Esophagus muscularis mucosa (tissue), 4 donors: ENCODE measurements at places on chromosomes 12 and 14.

DNA sequence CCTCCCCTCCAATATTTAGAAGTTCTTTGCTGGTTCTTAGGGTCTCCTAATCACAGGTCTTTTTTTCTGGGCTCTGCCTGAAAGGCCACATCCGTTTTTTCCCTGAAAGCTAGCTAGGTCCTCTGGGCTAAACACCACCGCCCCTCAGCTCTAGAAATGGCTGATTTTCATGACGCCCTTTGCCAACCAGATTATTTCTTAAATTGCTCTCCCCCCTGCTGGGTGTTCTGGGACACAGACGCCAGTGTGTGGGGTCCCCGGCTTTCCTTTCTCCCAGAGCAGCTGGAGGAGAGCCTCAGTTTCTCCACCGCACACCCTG is 45.3 kb upstream of the ATP23 start:
- no peak for DNase-seq

DNA sequence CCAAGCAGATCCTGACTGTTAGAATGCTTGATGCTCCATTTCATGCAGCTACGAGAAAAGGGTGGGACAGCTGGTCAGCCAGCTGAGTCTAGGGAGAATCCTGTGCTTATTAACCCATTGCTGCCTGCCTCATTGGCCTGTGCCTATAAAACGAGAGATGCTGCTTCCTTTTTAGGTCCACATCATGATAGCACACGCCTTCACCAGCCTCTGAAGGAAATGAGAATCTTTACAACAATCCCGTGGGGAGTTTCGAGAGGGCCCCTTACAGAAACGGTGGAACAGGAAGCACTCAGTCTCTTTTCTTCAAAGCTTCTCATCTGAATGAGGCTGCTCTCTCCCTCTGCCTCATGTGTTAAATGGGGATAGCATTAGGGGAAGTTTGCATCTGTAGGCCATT is 147.3 kb upstream of the RFLNA start:
- DNase-seq: no peak

- no peak for DNase-seq
Measured at GRCh38 chr12:26119391-26119989, 5.3 kb downstream of the BHLHE41 start.

DNA sequence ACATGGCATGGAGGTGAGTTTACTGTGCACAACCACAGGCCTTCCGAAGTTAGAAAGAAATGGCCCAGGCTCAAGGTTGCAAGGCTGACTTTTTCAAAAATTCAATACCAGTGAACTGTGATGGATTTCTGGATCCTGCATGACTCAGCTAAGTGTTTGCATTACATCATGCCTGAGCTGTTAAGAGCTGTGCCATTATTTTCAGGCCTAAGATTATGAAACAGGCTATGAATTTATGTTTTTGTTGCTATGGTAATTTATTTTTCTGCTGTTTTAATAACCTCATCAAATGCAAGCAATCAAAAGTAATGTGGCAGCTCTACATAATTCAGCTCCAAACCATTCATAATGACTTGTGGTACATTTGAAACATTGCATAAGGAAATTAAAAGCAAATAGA is 457.7 kb upstream of the TMEM132C start:
- DNase-seq: no peak

DNA sequence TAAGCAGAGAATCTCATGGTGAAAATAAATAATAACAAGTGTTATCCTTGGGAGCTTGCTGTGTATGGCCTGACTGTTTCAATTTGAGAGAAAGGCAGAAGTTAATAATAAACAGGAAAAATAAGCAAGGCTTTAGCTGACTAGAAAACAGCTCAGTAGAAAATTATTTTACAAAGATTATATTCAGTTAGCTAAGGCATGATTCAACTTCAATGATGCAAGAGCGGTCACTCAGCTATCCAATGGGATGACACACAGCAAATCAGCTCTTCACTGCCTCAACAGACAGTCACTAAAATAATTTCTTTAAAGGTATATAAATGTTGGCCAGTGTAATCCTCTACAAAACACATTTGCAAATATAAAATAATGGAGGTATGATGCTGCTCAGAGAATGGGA is 18.6 kb downstream of the GSTZ1 start:
- DNase-seq: no peak

GRCh38 chr12:69739287-69740191 is 879 bp downstream of the RAB3IP start:
- DNase-seq: no peak

GRCh38 chr12:30044206-30044605 is 260.5 kb upstream of the TMTC1 start:
- no peak for DNase-seq

DNA sequence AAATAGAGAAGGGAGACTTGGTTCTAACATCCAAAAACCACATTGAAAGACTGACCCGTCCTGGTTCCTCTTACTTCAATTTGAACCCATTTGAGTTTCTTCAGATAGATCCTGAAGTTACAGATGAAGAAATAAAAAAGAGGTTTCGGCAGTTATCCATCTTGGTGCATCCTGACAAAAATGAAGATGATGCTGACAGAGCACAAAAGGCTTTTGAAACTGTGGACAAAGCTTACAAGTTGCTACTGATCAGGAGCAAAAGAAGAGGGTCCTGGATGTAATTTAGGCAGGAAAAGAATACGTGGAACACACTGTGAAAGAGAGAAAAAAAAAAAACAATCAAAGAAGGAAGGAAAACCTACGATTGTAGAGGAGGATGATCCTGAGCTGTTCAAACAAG is 25.4 kb upstream of the NFKBIA start:
- DNase-seq: no peak
